ENCODE measurements at places on chromosomes 12 and 14. TPM values are rescaled to one million over a fixed set of nuclear protein-coding genes. Genes with fewer than 3 reads are reported as not detected.

DNA sequence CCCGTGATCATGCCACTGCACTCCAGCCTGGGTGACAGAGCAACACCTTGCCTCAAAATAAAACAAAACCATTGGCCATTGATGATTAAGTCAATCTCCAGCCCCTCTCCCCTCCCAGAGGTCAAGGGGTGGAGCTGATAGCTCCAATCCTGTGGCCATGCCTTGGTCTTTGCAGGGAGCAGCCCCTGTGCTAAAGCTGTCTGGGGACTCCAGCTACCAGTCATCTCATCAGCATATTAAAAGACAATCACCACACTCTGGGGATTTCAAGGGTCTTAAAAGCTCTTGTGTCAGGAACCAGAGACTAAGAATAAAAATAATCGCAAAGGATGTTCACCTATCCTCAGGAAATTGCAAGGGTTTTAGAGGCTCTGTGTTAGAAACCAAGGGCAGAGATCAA lies 30.6 kb downstream of the HCAR2 start:
- no peak for DNase-seq

DNA sequence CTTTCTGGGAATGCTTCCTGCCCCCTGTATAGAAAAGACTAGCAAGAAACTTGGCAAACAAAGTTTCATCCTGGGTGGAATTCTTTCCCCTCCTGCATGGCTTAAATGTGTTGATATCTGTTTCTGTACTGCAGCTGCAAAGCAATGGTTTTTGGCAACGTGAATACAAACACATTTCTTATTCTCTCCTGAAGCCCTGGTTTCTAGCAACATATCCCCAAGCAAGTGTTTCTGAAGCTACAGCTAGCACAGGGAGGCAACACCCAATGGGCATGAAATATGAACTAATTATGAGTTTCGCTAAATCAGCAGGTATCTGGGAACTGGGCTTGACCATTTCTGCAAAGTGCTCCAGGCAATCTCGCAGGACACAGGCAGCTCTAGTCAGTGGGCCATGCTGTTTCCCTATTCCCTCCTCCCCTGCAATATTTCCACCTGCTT lies 392.3 kb upstream of the TMPO start:
- no peak for DNase-seq

GRCh38 chr12:3602488-3602887 lies 111.5 kb downstream of the PRMT8 start:
- no peak for DNase-seq

FSCB gene
- not detected for total RNA-seq

DNA sequence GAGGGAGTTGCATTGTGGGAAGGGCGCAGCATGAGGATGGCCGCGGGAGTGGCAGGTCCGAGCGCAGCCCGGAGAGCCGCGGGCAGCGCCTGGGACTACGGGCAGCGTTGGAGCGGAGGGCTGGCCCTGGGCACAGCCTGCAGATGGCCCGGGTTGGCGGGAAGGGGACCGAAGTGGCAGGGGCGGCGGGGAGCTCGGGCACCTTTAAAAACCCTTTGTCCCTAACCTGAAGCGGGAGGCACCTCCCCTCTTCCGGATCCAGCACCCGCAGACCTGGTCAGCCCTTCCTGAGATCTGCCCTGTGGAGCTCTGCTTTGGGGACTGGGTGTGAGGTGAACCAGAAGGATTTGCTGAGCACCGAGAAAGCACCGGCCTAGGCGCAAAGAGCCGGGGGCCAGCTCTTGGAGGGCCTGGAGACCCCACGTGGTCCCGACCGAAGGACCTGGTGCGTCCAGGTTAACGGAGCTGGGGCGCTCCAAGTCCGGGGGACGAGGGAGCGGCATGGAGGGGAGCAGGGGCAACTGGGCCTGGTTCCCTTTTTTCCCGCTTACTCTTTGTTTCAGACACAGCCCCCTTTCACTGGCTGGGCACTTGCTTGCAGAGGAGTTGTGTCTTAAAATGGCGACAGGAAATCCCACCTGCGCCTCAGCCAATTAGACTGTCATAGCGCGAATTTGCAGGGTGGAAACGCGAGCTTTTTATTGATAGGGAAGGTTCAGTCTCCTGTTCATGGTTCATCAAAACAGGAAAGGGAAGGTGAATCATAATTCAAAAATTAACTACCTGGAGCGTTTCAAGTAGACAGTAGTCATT lies 792 bp upstream of the SLC38A1 start:
- no peak for DNase-seq

DNA sequence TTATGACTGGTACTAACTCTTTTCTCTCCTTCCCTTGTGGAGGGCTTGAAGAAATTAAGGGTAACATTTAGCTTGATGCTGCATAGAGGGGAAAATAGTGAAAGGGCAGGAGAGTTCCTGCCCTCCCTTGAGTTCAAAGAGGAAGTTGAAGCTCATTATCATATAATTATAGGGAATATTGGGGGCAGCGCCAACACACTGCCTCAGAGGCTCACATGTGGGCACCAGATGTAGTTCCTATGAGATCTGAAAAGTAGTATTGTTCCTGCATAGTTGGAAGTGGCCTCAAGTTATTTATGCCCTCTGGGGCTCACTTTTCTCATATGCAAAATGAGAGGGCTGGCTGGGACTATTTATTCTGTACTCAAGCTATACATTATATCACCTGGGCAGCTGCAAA lies 33.0 kb upstream of the FGF23 start:
- DNase-seq: no peak

KRT73 gene
- not detected for total RNA-seq

DNA sequence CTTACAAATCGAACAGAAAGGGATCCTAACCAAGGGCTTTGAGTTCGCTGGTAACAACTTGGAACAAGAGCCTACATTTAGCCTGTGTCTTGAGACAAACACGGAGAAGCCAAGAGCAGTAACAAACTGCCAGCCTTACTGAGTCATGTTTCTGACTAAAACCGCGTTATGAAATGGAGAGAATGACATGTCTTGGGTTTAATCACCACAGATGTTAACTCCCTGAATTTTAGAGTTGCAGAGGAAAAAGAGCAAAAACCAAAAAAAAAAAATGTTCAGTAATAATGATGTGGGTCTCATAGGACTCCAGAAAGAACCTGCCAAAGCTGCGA lies 1.0 kb downstream of the BLTP3B start:
- DNase-seq: peak; percentile 42

PGF gene
- 529 TPM for total RNA-seq

DNA sequence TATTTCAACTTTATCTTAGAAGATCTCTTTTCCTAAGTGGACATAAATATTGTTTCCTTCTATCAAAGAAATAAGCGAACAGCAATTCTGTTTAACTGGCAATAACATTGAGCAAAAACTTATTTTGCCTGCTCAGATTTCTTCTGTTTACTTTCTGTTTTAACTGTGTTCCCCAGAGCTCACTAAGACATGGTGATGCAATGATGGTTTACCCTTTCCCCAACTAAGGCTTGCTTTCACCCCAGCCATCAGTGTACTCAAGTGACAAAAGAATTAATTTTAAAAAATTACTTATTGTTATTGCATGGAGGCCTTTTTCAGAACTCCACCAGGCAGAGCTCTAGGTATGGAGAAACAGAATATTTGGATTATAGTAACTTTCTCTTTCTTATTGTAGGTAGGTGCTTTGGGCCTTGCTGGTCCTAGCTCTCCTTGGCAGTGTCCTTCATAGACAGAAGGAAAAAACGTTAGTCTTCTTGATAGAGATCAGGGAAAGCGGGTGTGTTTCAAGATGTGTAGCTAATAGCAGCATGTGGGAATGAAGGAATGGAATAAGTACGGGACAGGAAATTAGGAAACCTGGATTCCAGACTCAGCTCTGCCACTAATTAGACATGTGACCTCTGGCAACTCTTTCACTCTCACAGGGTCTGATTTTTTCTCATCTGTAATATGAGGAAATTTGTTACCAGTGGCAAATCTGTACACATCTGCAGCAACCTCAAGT lies 14.6 kb upstream of the DDHD1 start:
- DNase-seq: no peak

DNA sequence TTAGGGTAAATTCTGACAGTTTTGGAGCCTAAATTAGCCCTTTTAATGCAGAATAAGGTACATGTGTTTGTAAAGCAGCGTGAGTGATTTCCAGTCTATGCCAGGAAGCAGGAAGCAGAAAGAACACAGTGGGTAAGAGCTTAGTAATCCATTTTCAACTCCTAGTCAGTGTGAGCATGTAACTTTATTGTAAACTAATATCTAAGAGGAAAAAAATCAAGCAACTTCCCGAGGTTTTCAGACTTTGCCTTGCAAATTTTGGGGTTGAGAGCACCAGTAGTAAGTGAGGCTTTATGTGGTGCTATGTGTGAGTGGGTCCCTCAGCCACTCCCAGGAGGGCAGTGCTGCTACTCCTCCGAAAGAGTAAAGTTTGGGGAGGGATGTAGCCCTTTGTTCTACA lies 2.9 kb downstream of the CIPC start:
- DNase-seq: no peak

GRCh38 chr14:102231476-102232347 lies 73.3 kb downstream of the MOK start:
- no peak for DNase-seq

DNA sequence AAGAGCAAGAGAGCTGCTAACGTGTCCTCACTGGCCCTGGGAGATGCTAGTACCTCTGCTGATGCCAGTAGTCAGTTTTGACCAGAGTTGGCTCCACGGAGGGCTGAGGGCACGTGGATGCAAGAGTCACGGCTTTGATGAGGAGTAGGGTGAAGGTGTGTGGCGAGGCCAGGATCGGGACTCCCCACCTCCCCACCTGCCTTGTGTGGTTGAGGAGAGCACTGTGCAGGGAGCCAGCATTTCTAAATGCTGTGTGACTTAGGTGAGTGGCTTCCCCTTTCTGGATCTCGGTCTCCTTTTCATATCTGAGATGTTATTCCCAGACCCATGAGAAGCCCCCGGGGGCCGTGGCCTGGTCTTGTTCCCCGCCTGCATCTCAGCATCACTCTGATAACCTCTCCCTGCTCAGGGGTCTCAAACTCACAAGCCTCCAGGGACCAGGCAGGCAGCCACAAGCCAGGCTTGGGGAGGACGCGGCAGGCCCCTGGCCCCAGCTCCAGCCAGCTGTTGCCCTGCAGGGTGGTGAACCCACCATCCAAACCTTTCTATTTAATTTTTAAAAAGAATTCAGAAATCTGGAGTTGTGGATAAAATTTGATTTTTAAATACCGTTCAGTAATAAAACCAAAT lies 32.1 kb downstream of the MVK start:
- DNase-seq: no peak

- DNase-seq: no peak
Observed at GRCh38 chr12:118611295-118611694, 234.9 kb downstream of the SUDS3 start.

GRCh38 chr14:65361920-65362319 lies 50.6 kb upstream of the FUT8 start:
- no peak for DNase-seq

- DNase-seq: peak; percentile 31
Observed at GRCh38 chr12:7374423-7375144, 69.4 kb downstream of the CD163L1 start.

DNA sequence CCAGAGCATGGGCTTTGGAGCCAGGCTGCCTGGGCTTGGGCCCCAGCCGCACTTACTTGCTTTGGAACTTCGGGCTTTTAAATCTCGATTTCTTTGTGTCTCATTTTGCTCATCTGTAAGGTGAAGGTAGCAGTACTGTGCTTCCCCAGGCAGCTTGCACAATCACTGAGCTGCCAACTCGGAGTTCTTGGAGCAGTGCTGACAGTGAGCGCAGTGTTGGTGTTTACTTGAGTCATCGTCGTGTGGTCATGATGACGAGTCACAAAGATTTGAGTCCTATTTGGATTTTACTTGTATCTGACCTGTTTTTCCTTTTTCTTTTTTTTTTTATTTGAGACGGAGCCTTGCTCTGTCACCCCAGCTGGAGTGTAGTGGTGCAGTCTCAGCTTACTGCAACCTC lies 31.3 kb upstream of the ATF1 start:
- no peak for DNase-seq

DNA sequence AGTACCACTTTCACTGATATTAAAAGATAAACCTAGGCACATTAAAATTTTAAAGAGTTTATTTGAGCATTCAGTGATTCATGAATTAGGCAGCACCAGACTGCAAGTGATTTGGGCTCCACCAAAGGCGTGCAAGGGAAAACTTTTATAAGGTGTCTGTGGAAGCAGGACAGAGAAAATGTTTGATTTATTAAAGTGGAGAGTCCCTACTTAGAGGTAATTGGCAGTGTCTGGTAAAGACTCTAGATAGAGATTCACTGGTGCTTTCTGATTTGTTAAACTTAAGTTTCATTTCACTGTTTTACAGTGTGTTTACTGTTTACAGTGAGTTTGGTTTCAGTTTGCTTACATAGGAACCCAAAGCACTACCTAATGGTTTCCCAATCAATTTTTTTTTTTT lies 72.8 kb downstream of the ANKS1B start:
- DNase-seq: no peak

GRCh38 chr14:103142026-103142425 lies 18.8 kb downstream of the TNFAIP2 start:
- no peak for DNase-seq

CD27 gene
- 0.53 TPM for total RNA-seq

BATF gene
- total RNA-seq: not detected

DNA sequence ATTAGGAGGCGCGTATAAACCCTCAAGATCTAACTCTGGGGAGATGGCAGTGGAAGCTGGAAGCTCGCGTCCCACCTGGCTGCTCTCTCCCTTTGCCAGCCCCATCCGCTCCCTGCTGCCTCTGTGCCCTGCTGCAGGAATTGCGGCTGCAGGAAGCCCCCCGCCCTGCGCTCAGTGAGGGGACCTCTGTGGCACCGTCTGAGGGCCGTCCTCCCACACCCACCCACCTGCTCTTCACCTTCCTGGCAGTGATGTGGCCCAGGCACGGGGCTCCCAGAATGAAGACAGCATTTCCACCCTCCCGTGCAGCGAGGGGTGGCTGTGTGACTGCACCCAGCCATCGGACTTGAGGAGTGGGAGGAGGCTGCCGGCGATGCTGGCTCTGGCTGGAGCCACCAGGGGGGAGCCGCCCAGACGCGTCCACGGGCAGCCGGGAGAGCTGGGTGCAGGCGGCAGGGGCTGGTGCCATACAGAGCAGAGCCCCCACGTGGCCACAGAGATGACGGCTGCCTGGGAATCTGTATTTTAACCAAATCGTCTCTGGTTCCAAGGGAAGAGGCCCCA lies 28.3 kb upstream of the GALNT9 start:
- DNase-seq: no peak

DNA sequence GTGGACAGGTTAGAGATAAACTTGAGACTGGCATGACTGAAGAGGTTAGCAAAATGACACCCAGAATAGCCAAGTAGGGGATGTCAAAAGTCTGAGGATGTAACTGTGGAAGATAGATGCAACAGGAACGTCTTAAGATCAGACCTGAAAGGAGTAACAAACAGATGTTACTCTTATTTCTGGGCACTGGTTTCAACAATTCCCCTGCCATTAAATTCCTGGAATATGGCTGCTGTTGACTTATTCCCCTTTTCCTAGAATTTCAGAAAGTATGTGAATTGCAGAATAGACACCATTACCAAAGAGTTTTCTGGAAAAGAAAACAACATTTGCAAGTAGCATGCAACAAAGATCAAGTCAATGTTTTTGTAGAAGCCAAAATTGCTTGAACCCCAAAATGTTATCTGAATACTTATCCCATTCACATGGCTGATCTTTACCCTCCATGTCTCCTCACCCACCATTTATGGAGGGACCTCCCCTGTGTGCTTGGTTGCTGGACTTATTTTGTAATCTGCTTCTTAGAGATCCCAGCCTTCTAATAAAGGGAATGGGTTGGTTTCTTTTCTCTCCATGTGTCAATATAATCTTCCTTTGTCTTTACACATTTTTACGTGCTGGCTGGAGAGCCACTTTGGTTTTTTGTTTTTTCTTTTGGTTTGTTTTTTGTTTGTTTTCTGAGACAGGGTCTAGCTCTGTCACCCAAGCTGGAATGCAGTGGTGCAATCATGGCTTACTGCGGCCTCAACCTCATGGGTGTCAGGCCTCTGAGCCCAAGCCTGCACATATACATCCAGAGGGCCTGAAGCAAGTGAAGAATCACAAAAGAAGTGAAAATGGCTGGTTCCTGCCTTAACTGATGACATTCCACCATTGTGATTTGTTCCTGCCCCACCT lies 57.0 kb downstream of the BBS10 start:
- DNase-seq: no peak
